ENCODE measurements at places on chromosomes 16 and 17.

DNA sequence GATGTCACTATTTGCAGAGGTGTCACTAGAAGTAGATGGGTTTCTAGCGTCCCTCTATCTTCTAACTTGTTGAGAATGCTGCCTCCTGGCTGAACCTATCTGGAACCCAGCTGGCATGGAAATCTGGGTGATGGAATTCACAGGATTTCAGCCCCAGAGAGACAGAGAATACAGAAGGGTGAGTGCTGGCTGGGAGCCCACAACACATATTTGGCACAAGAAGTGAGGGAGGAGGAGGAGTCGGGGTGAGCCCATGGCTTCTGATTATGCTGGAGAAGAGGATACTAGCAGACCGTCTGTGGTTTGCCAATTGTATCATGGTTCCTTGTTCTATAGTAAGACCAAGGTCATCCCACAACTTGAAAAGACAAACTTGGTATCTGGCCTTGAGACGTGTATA lies 557.8 kb upstream of the SALL1 start:
- no peak for DNase-seq

GRCh38 chr17:1486802-1487695 lies 5.4 kb downstream of the MYO1C start:
- DNase-seq = peak; percentile 56

DNA sequence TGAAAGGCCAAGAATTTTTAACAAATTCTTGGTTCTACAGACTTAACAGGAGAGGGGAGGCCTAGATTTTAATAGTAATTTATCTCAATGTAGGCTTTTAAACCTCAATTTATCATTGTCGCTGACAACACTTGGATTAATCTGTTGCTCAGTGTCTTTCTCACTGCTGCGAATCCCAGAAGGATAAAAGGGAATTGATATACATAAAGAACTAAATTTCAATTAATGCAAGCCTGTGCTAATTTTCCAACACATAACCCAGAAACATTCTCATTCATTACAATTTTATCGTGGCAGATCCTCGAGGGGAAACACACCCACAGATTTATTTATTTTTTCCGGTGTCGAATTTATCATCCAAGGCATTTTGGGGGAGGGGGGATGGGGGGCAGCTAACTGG lies 98.1 kb downstream of the WSCD1 start:
- DNase-seq = no peak

DNA sequence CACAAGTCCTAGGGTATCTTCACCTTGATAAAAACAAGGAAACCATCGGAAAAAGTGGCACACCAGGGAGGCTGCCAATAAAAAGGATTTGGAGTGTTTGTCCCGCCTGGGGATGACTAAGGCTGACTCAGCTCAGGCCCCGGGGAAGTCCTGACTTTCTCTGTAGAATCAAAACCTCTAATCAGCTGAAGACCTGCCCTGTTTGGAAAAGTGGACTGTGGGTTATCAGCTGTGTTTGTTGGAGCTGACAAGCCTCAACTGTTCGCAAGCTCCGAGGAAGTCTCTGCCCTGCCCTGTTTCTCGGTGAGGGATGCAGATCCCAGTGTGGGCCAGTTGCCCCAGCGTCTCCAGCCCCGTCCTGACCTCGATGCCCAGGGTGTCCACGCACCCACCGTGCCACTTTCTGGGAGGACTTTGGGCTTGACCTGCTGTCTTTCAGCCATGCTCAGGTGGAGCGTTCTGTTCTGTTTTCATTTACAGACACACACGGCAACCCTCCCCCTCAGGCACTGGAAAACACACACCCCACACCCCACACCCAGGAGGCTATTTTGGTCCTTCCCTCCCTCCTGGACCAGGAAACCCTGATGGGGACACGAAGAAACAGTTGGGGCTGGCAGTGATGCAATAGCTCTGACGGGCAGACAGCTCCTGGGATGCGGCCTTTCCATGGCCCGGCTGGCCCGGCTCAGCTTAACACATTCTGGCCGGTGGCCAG lies 27.6 kb upstream of the PITPNA start:
- DNase-seq = no peak

DNA sequence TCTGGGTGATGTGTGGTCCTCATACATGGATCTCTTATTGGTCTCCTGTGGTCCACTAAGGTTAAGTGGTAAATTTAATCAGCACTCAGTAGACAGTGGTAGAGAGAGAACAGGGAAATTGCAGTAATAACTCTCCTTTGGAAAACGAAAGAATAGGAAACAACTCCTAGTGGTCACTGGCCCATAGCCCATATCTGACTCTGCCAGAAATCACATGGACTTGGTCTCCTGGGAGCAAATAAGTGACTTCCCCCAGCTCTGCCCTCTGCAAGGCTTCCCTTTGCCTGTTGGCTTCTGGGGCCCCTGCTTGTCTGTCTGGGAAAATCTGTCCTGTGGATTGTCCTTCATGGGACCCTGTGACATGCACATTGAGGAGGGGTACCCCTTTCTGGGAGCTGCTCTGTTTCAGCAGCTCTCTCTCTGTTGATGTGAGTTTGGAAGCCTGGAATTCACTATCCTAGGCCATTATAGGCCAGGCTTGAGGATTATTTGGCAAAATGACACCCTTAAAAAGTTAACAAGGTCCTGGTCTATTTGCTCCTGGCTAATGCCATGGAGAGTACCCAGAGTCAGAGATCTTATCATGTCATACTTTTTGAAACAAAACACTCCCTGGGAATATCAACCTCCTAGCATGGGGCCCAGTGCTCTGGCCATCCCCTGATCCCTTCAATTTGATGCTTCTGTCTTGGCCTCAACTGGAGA lies 58.0 kb upstream of the HNF1B start:
- no peak for DNase-seq

DNA sequence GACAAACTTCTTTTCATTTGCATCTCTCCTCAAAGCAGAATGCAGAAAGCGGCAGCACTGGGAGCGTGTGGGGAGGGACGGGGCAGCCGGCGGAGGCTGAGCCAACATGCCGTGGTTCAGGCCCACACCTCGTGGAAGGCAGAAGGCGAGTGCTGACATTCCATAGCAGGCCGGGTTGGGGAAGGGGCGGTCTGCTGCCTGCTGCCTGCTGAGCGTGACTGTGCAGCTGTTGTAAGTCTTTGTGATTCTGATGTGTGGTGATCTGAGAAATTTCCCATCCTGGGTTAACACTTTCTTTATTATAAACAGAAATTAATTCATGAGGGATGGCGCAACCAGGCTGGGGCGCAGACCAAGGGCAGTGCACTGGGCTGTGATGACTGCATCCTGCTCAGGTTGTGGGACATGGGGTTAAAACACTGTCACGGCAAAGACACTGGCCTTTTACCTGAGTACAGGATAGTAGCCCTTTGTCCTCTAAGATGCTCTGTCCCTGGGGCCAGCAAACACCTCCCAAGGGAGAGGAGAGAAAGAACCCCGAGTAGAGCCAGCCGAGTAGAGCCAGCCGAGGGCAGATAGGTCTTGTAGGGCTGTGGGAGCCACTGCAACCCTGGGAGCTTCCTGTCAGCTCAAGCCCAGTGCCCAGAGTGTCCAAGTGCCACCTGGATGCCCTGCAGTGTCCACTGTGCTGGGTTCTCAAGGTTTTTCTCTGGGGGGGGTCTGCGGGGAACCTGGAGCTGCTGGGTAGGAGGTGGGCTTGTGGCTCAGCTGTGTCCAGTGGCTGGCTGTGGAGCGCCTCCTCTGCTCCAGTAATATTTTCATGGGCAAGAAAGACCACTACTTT lies 8.8 kb upstream of the DNASE1 start:
- DNase-seq = no peak

GRCh38 chr17:56939869-56940484 lies 20.9 kb downstream of the COIL start:
- DNase-seq = no peak

DNA sequence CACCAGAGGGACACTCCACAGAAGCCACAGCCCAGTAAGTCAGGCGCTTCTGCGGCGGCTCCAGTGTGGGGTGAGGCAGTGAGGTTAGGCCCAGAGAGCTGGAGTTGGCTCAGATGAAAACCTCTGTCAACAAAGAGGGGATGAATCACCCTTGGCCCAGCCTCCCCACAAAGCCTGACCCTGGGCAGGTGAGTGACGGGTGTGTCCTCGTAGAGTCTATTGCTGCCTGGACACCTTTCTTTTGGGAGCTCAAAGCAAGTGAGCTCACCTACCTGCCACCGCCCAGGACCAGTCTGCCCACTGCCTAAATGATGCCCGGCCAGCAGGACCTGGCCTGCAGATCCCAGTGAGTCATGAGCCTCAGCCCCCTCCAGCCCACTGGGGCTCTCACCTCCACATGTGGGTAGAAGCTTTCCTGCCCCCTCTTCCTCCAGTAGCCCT lies 24.9 kb upstream of the DBNDD1 start:
- DNase-seq = no peak

GRCh38 chr16:86662195-86662594 lies 83.8 kb downstream of the FOXL1 start:
- no peak for DNase-seq

GRCh38 chr17:292531-293382 lies 59.9 kb downstream of the RPH3AL start:
- no peak for DNase-seq

DNA sequence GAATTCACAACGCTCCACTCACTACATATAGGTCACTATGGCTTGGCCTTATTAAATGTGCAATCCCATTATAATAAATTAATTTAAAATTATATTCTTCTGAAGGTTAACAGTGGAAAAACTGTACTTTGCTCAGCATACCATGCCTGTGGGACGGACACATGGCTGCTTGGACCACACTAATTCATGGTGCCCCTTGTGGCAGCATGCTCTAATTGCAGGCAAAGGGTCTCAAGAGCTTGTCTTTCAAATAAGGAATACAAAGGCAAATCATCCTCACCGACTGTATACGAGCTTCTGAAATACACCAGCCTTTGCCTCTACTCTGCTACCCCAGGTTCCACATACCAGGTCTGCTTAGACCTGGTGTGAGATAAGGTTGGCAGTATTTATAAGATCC lies 11.7 kb downstream of the SMPD3 start:
- no peak for DNase-seq

- DNase-seq = no peak
Measured at GRCh38 chr17:54901230-54901822, 674 bp downstream of the TOM1L1 start.

GRCh38 chr17:5539286-5539685 lies 45.0 kb downstream of the NLRP1 start:
- no peak for DNase-seq

DNA sequence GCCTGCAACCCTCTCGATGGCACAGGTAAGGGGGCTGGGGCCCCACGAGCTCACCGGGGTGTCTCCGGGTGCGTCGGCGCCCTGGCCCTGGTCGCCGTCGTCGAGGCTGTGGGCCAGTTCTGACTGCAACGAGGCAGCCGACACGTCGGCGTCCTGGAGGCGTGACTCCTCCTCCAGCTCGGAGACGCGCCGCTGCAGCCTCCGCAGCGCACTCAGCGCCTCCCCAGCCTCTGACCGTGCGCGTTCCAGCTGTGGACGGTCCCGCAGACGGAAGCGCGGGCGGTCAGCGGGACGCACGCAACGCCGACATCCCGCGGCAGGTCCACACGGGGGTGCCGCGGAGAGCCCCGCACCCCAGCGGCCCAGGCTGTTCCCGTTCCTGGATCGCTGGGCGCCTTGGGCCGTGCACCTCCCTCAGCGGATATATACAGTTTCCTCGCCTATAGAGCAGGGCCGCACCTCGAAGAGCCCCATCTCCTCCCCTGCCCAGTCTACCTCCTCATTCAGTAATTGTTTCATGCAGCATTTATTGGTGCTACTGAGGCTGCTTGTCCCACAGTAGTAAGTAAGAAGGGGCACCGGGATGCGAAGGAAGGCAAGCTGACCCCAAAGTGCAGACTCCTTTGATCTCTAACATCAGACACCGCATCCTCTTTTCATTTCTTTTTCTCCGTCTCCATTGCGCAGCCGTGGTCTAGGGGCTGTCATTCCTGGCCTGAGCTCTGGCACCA lies 5.8 kb downstream of the THOC6 start:
- DNase-seq = no peak

DNA sequence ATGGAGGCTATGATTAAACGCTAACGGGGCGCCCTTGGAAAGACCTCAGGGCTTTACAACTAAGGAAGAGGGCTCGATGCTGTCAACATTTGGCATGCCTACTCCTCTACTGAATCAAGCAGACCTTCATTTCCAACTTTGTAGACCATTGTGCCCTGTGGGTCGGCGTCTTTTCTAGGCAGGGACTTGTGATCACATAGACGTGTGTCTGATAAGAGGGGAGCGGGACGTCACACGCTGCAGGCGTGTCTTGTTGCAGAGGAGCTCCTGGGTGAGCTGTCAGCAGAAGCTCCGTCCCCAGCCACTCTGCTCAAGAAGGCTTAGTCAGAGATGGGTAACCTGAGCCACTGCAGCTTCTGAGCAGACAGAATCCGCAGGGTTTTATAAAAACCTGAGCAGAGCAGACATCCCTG lies 2.8 kb downstream of the MAPK8IP3 start:
- DNase-seq = no peak

GRCh38 chr17:43720311-43721060 lies 38.1 kb downstream of the SOST start:
- peak; percentile 27 for DNase-seq

- DNase-seq = no peak
Measured at GRCh38 chr16:69397821-69398521, 12.2 kb upstream of the TERF2 start.

GRCh38 chr17:21294321-21295035 lies 10.0 kb downstream of the MAP2K3 start:
- DNase-seq = no peak

DNA sequence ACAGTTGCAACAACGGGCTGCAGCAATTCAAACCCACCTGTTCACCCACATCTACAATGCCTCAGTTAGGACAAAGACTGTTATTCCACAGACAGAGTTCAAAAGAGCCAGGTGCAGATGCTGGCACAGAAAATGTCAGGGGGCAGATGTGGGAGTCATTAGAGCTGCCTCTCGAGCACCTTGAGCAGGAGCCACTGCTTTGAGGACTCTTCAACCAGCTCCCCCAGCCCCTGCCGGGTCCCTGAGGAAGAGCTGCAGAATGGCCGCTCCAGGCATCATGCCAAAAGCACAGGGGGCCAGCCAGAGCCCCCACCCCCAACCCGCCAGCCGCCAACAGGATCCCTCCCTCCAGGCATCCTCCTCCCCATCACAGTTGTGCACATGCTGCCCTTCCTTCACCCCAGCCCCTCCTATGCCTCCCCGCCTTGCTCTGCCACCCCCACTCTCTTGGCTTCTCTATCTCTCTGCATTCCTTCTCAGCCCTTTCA lies 20.8 kb downstream of the C17orf67 start:
- no peak for DNase-seq

DNA sequence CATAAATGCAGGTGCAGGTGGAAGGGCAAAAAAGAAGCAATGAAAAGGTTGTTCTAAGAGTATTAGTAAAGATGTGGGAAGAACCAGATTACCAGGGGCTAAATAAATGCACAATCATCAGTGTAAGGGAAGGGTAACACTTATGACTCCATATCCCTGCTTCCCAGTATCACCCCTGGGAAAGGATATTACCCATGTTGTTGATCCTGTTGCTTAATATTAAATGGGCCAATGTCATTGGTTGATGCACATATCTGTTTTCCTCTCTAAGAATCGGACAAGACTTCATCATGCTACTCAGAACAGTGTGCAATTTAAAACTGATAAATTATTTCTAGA lies 34.7 kb upstream of the ABCA6 start:
- no peak for DNase-seq

DNA sequence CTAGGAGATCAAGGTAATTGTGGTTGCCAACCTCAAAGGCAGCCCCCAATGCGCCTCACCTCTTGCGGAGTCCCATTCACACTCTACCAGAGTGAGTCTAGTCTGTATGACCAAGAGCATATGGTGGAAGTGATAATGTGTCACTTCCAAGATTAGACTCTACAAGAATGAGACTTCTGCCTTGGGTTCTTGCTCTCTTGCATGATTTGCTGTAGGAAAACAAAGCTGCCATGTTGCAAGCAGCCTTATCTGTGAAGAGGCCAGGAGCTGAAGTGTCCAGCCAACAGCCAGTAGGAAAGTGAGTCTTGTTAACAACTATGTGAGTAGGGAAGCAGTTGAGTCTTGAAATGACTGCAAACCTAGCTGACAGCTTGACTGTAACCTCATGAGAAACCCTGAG lies 3.4 kb downstream of the TERF2 start:
- DNase-seq = no peak
